ENCODE measurements at places on chromosomes 3 and 15. TPM values are rescaled to one million over a fixed set of nuclear protein-coding genes. Genes with fewer than 3 reads are reported as not detected.

ATP13A5 gene
- not detected for total RNA-seq

FXR1 gene
- 97.3 TPM for total RNA-seq

GOLGA8J gene
- total RNA-seq: not detected

HHATL gene
- not detected for total RNA-seq

SHC4 gene
- total RNA-seq: 3.5 TPM

ANKUB1 gene
- not detected for total RNA-seq

ANKRD63 gene
- not detected for total RNA-seq

CCR3 gene
- not detected for total RNA-seq
